ENCODE measurements at places on chromosomes 13 and 19. TPM values are rescaled to one million over a fixed set of nuclear protein-coding genes. Genes with fewer than 3 reads are reported as not detected.

RFPL4AL1 gene
- not detected for total RNA-seq

ERICH4 gene
- total RNA-seq, result 0.55 TPM

CCDC194 gene
- total RNA-seq, result 2.6 TPM

ZNF177 gene
- 1.5 TPM for total RNA-seq

ZNF611 gene
- total RNA-seq, result 36.8 TPM

SHD gene
- 0.19 TPM for total RNA-seq

EPS8L1 gene
- total RNA-seq, result 3.5 TPM

Data from T-cell (primary cell).